Astrocyte (in vitro differentiated cells and primary cell): ENCODE measurements at places on chromosomes 11 and 22. TPM values are rescaled to one million over a fixed set of nuclear protein-coding genes. Genes with fewer than 3 reads are reported as not detected.

- no peaks in the 10 kb centered on the region for H3K36me3 ChIP-seq
- peaks cover 4% of the 10 kb centered on the region for H3K4me1 ChIP-seq
- H3K27me3 ChIP-seq = no peaks in the 10 kb centered on the region
- H3K27ac ChIP-seq = no peak overlapping the region
- no peak overlapping the region for H3K4me3 ChIP-seq
- no peak for DNase-seq
Measured at GRCh38 chr22:26573026-26573662, 16.8 kb downstream of the TPST2 start.

- peaks cover 13% of the 10 kb centered on the region for H3K4me1 ChIP-seq
- H3K27me3 ChIP-seq = no peaks in the 10 kb centered on the region
- no peak overlapping the region for H3K27ac ChIP-seq
- H3K4me3 ChIP-seq = no peak overlapping the region
Measured at GRCh38 chr22:30810105-30810504, 115.4 kb downstream of the OSBP2 start.

DNA sequence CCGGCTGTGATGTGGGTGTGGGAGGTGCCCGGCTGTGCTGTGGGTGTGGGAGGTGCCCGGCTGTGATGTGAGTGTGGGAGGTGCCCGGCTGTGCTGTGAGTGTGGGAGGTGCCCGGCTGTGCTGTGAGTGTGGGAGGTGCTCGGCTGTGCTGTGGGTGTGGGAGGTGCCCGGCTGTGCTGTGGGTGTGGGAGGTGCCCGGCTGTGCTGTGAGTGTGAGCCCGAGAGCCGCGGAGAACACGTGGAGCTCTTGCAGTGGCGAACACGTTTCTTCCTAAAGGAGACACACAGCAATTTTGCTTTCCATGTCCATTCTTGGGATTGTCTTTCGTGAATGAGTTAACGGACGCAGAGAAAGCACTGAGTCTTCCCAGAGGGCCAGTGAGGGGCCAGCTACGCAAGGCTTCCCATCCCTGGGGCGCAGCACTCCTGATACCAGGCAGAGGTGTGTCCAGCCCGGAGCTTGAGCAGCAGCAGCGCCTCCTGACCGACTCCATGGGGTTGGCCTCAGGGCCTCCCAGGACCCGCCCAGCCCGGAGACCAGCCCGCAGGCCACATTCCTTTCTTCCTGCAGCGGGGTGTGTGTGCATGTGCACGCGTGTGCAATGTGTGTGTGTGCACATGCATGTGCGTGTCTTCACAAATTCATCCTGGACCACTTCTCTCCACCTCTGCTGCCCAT is 245.0 kb upstream of the B3GAT1 start:
- no peak overlapping the region for H3K27ac ChIP-seq
- DNase-seq = no peak
- no peak overlapping the region for H3K4me3 ChIP-seq
- H3K4me1 ChIP-seq = no peaks in the 10 kb centered on the region
- H3K36me3 ChIP-seq = no peaks in the 10 kb centered on the region

DNA sequence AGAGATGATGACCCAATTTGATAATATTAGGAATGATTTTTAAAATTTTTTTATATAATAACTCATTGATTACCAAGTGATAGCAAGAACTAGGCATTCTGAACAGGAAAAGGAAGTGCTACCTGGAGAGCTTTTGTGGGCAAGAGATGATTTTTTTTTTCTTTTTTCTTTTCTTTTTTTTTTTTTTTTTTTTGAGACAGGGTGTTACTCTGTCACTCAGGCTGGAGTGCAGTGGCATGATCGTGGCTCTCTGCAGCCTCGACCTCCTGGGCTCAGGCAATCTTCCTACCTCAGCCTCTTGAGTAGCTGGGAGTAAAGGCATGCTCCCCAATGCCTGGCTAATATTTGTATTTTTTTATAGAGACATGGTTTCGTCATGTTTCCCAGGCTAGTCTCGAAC is 40.4 kb downstream of the TNRC6B start:
- peaks cover 10% of the 10 kb centered on the region for H3K4me1 ChIP-seq
- DNase-seq = no peak
- no peak overlapping the region for H3K4me3 ChIP-seq
- H3K27me3 ChIP-seq = no peaks in the 10 kb centered on the region
- no peak overlapping the region for H3K27ac ChIP-seq

Gene TPBGL
- total RNA-seq = 0.20 and 0.41 TPM in 2 replicates
